ENCODE measurements at places on chromosomes 2 and 18.
A peak's percentile ranks its signal among the peaks of the same experiment; 100 is the strongest.

- H3K27me3 ChIP-seq: no peaks in the 10 kb centered on the region
- peak overlapping the region; percentile 84 for H3K27ac ChIP-seq
- DNase-seq: no peak
- H3K4me3 ChIP-seq: no peak overlapping the region
Measured at GRCh38 chr18:51154431-51155063, 42.9 kb downstream of the MEX3C start.

- peaks cover 30% of the 10 kb centered on the region for H3K36me3 ChIP-seq
- H3K4me1 ChIP-seq: no peaks in the 10 kb centered on the region
- no peaks in the 10 kb centered on the region for H3K27me3 ChIP-seq
- H3K27ac ChIP-seq: no peak overlapping the region
- DNase-seq: no peak
Measured at GRCh38 chr18:8389391-8390340, 219.6 kb upstream of the RAB12 start.

DNA sequence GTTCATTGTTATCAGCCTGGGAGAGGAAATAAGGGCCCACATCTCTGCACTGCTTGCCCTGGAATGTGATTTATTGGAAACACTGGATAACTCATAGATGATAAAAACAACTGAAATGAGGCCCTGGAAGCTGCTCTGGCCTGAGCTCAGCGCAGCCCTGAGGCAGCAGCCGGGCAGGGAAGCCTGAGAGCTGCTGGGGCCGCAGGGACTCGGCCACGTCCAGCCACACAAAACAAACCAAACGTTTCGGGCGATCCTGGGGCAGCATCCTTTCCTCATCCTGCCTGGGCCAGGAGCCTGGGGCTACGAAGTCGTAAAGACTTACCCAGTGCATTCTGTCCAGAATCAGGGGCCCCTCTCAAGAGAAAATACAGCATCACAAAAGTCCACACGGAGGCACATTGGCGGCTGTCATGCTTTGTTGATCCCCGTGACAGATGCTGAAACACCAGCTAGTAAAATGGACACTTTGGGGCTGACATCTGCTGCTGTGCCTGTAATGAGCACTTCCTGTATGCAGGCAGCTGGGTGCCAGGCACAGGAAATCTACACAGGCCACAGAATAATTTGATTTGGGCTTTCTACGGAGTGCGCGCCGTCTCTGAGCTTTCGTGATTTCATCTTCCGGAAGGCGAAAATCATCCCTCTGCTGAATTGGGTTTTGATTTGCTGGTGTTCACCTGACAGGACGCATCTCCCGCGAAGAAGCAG, 250.6 kb downstream of the EIPR1 start:
- H3K27me3 ChIP-seq: peaks cover 10% of the 10 kb centered on the region
- no peaks in the 10 kb centered on the region for H3K36me3 ChIP-seq
- no peak for DNase-seq
- H3K4me1 ChIP-seq: peaks cover 9% of the 10 kb centered on the region

DNA sequence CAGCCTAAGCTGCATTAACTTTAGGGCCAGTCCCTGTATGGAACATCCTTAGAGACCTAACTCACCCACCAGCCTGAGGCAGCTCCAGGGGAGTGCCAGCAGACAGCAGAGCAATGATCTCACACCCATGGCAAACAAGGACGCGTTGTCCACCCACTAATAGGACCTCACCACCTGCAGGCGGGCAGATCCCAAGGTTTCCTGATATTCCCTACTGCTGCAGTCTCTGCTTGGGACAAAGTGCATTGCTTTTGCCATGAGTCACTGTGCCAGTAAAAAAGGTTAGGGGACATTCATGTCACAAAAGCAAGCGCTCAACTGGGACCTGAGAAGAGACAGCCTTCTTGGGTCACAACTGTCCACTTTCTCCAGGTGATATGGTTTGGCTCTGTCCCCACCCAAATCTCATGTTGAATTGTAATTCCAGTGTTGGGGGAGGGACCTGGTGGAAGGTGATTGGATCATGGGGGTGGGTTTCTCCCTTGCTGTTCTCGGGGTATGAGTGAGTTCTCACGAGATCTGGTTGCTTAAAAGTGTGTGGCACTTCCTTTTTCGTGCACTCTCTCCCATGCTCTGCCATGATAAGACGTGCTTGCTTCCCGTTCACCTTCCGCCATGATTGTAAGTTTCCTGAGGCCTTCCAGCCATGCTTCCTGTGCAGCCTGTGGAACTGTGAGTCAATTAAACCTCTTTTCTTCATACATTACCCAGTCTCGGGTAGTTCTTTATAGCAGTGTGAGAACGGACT, 160.2 kb downstream of the MIB1 start:
- no peak for DNase-seq
- H3K36me3 ChIP-seq: no peaks in the 10 kb centered on the region
- H3K4me1 ChIP-seq: peaks cover 20% of the 10 kb centered on the region
- H3K27me3 ChIP-seq: peaks cover 7% of the 10 kb centered on the region
- no peak overlapping the region for H3K4me3 ChIP-seq

- H3K4me3 ChIP-seq: no peak overlapping the region
- H3K27ac ChIP-seq: no peak overlapping the region
- H3K27me3 ChIP-seq: no peaks in the 10 kb centered on the region
- no peaks in the 10 kb centered on the region for H3K4me1 ChIP-seq
- DNase-seq: no peak
Measured at GRCh38 chr2:105416156-105416555, 17.3 kb upstream of the FHL2 start.

GRCh38 chr2:151297882-151298281, 8.4 kb upstream of the NMI start:
- no peaks in the 10 kb centered on the region for H3K4me1 ChIP-seq
- no peaks in the 10 kb centered on the region for H3K27me3 ChIP-seq
- no peak overlapping the region for H3K4me3 ChIP-seq
- DNase-seq: no peak
- H3K27ac ChIP-seq: peak overlapping the region; percentile 60

DNA sequence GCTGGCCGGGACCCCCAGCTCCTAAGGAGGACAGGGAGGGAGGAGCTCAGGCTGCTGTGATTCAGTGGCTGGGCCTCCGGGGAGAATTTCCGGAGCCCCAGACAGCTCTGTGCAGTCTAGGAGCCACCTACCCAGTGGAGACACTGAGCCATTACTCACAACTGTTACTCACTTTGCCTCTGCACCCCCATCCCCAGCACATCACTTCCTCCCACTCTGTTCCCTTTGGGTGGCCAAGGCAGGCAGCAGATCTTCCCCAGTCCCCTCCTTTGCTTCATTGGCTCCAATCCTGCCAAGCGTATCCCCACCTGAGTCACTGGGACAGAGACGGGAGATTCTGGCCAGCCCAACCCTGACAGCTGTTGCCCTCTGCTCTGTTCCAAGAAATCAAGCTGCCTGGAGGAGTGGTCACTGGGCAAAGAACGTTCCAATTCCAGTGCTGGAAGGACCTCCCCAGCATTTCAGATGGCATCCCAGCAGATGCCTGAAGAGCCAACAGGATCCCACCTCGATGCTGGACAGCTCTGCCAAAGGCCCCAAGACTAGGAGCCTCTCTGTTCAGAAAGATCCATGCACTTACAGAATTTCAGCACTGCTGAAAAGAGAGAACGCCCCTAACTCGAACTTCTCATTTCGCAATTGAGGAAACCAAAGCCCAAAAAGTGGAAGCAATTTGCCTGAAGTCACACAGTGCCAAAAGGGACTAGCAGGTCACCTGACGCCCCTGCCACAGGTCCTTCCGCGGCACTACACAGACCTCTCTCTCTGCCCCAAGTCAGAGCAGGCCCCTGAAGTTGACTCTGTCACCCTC, 68.3 kb downstream of the TNS1 start:
- no peaks in the 10 kb centered on the region for H3K27me3 ChIP-seq
- peak overlapping the region; percentile 22 for H3K4me3 ChIP-seq
- H3K36me3 ChIP-seq: no peaks in the 10 kb centered on the region
- H3K27ac ChIP-seq: peak overlapping the region; percentile 80
- H3K4me1 ChIP-seq: peaks cover 65% of the 10 kb centered on the region
- no peak for DNase-seq

DNA sequence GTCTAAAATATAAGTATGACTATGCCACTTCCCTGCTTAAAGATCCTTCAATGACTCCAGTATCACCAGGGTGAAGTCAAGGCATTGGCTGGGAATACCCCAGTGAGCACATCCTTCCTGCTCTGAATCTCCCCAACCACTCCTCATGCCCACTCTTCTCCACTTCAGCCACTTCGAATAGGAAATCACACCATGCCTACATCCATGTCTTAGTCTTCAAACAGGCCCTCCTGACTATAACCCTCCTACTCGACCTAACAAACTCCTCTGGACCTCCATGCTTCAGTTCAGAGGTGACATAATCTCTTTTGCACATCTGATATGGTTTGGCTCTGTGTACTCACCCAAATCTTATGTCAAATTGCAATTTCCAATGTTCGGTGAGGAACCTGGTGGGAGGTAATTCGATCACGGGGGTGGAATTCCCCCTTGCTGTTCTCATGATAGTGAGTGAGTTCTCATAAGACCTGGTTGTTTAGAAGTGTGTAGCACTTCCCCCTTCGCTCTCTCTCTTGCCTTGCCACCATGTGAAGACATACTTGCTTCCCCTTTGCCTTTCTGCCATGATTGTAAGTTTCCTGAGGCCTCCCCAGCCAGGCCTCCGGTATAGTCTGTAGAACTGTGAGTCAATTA, 87.8 kb upstream of the TFCP2L1 start:
- no peaks in the 10 kb centered on the region for H3K4me1 ChIP-seq
- no peak for DNase-seq
- H3K27me3 ChIP-seq: no peaks in the 10 kb centered on the region
- no peak overlapping the region for H3K4me3 ChIP-seq
- H3K36me3 ChIP-seq: peaks cover 97% of the 10 kb centered on the region

GRCh38 chr2:71460595-71461303, 7.4 kb downstream of the DYSF start:
- H3K27me3 ChIP-seq: no peaks in the 10 kb centered on the region
- no peak for DNase-seq
- H3K36me3 ChIP-seq: no peaks in the 10 kb centered on the region
- no peak overlapping the region for H3K27ac ChIP-seq

DNA sequence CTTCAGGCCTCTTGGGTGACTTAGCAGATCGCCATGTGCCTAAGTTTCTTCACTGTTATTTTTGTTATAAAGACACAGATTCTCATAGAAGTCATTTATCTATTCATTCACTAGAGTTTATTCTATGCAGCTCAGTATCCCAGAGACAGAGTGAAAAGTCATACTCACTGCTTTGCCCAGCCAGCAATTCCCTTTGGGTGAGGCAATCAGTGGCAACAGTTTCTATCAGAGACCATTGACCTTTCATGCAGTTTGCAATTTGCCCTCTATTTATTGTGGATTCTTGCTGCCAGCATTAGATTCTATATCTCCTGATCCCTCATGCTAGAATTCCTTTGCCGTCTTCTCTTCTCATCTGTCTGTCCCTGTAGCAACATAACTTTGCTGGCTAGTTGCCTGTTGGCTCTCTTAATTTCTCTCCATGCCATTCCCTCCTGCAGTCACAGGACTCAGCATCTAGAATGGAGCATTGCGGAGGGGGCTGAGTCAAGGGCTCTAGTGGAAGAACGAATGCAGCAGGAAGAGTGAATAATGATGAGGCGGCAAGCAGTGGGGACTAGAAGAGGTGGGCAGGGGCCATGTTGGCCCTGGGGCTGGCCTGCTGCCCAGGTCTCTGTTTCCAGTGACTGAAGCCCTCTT, 12.2 kb downstream of the SLC9A4 start:
- no peak for DNase-seq
- H3K27ac ChIP-seq: no peak overlapping the region
- H3K4me1 ChIP-seq: peaks cover 25% of the 10 kb centered on the region

DNA sequence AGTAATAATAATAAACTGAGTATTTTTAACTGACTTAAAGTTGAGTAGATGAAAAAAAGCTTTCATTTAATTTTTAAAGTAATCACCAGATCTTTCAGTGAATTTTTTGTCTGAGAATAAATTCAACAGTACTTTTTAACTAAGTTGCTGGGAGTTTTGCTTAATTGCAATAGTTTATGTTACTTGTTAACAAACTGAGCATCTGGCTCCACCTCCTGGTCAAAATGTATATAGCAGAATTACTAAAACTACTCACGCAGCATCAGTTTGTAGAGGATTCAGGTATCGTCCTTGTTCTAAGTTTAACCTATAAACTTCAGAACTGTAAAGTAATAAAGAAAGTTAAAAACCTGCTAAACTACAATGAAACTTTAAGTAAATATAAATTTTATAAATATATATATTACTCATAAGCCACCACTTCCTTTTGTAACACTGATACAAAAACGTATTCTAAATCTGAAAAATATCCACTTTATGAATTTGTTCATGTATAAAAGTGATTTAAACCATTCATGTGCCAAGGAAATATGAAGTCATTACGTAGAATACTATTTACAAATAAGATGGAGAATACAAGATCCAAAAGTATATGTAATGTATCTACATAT, 21.3 kb downstream of the NOL10 start:
- peaks cover 88% of the 10 kb centered on the region for H3K36me3 ChIP-seq

- H3K36me3 ChIP-seq: no peaks in the 10 kb centered on the region
- peaks cover 6% of the 10 kb centered on the region for H3K4me1 ChIP-seq
- no peak for DNase-seq
- H3K27me3 ChIP-seq: peaks cover 93% of the 10 kb centered on the region
- H3K4me3 ChIP-seq: no peak overlapping the region
- no peak overlapping the region for H3K27ac ChIP-seq
Measured at GRCh38 chr2:118222672-118223421, 134.6 kb downstream of the INSIG2 start.

DNA sequence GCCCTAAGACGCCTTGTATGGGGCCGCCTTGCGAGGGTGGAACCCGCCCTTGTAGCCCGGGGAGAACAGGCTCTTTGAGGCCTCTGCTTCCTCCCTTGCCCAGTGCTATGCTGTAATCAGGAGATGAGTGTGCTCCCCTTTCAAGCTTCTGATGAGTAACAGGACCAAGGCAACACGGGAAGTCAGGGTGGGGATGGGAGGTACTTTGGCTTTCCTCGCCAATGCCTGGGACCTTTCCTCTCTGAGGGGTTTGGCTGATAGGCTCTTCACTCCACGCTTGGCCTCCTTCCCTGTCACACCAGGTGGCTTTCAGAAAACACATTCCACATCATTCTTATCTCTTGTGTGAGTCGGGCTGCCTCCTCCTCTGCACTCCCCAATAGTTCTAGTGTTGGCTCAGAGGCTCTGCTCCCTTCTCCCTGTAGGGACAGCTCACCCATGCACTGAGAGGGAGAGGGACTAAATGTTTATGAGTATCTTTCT, 223.7 kb upstream of the TRIB2 start:
- no peak overlapping the region for H3K27ac ChIP-seq
- H3K4me3 ChIP-seq: no peak overlapping the region
- H3K4me1 ChIP-seq: peaks cover 7% of the 10 kb centered on the region
- H3K36me3 ChIP-seq: no peaks in the 10 kb centered on the region

DNA sequence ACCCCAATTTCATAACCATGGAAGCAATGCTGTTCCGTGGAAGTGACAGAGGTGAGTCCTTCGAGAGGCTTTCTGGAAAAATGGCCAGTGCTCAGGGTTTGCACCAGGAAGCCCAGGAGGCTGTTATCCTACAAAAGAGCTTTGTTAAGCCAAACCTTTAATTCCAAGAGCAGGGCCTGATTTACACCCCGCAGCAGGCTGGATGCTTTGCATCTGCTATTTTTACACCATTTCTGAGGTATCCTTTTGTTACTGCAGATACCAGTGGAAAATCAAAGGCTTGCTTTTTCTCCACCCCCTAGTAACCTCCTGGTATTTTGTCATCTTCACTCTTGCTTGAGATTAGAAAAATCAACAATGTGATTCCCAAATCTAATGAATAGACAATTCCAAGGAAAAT, 380.6 kb downstream of the SOX11 start:
- H3K27me3 ChIP-seq: no peaks in the 10 kb centered on the region
- H3K4me1 ChIP-seq: no peaks in the 10 kb centered on the region
- H3K36me3 ChIP-seq: no peaks in the 10 kb centered on the region
- H3K4me3 ChIP-seq: no peak overlapping the region
- no peak overlapping the region for H3K27ac ChIP-seq

- no peaks in the 10 kb centered on the region for H3K27me3 ChIP-seq
- H3K27ac ChIP-seq: no peak overlapping the region
- H3K4me3 ChIP-seq: no peak overlapping the region
Measured at GRCh38 chr2:48406116-48406515, 123.8 kb upstream of the STON1 start.

Data from spleen (tissue), 13 donors.